Forelimb muscle (tissue), 1 donor: ENCODE measurements at places on chromosomes 2 and 18. TPM values are rescaled to one million over a fixed set of nuclear protein-coding genes. Genes with fewer than 3 reads are reported as not detected.

GRCh38 chr2:202072226-202072625 is 829 bp upstream of the KIAA2012 start:
- DNase-seq: no peak

DNA sequence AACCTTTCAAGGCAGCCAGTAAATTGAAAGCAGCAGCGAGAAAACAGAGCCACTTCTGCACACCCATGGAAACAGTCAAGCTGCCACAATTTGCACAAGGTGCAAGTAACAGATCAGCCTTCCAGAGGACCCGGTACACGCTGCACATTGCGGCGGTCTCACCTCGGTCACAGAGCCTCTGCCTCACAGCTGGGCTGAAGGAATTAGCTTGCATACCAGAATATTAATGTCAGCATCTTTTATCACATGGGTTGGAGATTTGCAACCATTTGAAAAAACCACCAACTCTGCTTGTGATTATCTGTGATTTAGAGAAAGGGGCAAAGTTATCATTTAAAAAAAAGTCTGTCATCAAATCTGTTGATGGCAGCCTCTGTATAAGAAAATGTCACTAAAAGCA is 330.5 kb upstream of the TCF4 start:
- DNase-seq: no peak

GRCh38 chr18:32724071-32724749 is 48.6 kb downstream of the KLHL14 start:
- no peak for DNase-seq

The LAMA3 gene
- polyA plus RNA-seq: 2.4 TPM

The SLC4A5 gene
- polyA plus RNA-seq: 2.0 TPM
